ENCODE measurements at places on chromosomes 7 and 10.

- no peak for DNase-seq
Observed at GRCh38 chr10:19570120-19570519, 246.1 kb upstream of the PLXDC2 start.

DNA sequence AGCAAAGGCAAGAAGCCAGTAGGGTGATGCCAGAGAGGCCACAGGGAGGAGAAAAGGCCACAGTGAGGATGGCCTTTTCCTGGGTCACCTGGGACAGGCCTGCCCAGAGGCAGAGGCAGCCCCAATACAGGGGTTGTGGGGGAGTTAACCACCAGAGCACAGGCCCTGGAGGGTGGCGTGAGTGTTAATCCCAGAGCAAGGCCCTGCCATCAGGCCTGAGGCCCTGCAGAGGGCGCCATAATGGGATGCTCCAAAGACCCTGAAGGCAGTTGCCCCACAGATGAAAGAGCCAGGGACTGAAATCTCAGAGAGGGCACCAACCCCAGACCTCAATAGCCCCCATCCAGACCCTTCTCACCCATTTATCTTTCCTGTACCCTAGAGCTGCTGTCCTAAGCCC is 23.9 kb downstream of the SLC13A4 start:
- no peak for DNase-seq

GRCh38 chr10:112484399-112484798 is 37.4 kb downstream of the VTI1A start:
- no peak for DNase-seq

DNA sequence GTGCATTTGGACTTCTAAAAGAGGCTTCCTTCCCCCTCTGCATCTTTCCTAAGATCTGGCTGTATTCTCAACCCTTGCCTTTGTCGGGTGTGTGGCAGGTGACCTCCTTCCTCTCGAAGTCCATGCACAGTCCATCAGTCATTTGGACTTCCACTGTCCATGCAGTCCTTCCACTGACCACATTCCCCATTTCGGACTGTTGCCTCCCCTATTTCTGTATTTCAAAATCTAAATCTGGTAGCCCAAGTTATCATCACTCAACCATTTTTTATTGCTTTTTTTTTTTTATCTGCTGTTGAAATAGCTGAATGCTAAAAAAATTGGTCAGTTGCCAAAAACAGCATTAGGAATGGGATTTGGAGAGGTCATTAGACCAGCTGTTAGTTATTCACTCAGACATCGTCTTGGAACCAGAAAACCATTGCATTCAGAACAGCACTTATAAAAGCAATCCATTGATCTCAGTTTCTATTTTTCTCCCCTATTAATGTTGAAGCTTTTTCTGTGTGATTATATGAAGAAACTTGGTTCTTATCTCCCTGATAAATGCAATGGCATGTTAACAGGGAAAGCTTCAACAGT is 575.6 kb downstream of the KIF20B start:
- no peak for DNase-seq

DNA sequence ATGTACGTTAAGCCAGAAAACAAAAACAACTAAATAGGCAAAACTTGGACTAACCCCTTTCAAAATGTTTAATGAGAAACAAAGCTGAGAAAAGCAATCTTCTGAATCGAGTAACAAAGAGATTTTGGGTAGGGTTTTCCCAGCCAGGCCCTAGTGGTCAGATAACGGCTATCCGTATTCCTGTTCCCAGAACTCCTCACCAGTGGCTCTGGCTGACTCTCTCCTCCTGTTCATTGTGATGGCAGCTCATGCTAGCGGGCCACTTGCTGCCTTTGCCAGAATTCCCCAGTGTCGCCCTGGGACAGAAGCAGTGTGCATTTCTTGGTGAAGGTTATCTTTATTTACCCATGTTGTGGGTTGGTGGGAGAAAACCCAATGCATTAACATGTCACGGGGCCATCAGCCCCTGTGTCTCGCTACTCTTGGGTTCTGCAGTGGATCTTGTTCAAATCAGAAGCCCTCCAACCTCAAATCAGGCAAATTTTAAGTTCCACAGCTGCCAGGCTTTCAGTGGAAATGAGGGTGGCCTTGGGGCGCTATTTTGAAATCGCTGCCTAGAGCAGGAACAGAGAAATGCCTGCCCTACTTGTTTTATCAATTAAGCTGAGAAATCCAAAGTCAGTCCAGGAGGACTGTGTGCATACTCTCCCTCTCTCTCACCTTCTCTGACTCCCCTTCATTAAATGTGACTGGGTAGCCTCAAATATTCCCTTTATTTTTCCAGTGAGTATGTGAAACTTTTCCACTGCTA is 164.5 kb upstream of the NPVF start:
- no peak for DNase-seq

DNA sequence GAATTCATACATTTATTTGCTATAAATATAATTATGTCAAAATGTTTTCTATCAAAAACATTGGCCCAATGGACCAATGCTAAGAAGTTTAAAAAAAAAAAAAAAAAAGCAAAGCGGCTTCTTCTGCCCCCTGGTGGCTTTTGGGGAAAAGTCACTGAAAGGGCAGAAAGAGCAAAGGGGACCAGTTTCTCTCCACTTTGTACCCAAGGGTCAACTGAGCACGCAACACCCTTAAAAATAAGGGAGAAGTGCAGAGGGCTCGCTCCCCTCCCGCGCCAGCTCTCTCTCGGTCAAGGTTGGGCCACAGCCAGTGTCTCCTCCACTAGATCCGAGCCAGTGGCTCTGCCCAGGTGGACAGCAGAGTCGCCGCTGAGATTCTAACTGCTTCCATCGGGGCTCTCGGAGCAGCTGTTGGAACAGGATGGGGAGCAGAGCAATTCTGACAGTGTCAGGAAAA is 136.4 kb upstream of the FGFR2 start:
- DNase-seq = peak; percentile 42

DNA sequence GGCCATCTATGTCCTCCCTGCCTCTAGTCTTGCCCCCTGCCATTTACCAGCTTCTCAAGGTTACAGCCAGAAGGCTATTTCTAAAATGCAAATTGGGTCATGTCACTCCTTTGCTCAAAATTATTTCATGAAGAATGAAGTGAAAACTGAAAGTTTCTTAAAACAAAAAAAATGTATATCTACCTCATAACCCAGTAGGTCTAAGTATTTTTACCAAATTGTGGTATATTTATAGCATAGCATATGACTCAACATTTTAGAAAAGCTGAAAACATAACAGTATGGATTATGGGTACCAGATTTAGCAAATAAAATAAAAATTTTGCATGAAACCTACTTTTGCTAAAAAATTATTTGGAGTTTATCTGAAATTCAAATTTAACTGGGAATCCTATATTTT is 78.4 kb downstream of the SLC16A9 start:
- DNase-seq = no peak

- DNase-seq = no peak
Observed at GRCh38 chr7:145050415-145050814, 214.6 kb upstream of the TPK1 start.

DNA sequence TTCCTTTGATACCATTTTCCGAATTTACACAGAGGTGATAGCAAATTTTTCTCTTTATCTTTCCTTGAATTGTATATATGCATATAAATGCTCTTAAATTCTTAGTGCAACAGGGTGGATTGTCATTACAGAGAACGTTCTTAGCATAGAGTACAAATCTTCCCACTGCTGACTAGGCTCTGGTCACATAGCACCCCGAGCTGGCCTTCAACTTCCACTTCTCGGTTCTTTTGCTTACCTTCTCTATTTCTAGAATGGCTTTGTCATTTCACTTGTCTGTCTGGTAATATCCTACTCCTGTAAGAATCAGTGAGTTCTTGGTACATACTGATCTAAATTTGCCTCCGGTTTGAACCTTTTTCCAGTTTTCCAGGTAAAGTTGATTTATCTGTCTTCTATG is 13.4 kb downstream of the ADIRF start:
- no peak for DNase-seq

DNA sequence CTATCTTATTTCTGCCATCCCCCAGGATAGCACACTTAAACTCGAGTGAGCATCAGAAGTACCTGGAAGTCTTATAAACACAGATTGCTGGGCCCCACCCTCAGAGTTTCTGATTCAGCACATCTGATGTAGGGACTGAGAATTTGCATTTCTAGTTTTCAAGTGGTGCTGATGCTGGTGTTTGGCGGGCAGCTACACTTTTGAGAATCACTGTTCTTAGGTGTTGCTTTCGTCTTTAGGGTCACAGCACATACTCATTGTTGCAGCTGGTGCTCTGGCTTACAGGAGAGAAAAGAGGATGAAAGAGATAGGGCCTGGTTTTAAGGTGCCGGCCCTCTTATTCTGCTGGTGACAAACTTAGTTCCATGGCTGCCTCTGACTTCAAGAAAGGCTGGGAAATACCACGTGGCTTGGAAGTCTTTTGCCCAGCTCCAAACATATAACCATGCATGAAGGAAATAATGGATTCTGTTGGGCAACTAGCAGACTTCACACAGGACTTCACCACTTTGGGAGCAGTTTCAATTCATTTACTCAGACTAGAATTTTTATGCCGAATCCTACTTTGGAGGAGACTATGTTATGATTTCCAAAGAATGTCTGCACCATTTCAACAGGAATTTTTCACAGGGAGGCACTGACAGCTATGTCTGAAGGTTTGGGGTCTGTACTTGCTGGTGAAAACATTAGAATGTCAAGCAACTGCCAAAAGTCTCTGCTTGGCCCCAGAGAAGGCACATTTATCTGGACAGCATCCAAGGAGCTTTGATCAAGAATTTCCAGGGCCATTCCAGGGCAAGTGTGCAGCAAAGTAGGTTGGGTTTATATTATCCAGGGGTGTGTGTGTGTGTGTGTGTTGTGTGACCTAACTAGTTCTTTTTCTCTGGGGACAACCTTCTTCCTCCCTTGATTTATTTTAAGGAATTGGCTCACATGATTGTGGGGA is 6.9 kb upstream of the MINDY4 start:
- no peak for DNase-seq
